ENCODE measurements at places on chromosomes 11 and 22.

DNA sequence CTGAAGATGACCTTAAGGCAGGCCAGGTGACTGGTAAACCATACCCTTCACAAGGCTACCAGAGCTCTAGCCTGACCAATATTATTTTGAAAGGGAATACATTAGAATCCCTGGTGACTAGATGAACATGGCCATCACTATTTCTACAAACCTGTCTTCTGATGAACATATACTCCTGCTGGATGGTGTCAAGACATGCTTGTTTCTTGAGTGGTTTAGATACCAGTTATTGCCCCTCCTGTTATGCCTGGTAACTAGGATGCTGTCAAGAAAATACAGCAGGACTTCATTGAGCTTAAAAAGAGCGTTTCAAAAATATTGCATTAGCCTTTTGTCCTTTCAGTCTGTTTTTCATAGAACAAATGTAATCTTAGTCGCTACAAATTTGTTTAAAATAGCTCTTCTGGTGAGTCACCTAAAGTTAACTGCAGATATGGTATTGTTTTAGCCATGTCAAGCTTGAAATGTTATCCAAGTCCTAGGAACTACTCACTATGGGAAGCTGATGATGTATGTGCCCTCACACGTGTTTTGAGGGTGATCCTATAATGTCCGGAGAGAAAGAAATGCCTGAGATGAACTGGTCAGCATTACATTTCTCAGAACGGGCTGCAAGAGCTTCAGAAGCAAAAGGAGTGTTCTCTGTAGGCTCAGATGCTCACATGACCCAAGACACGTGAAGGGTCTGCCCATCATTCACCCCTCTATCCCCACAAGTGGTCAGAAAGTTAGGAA lies 20.6 kb downstream of the ADM start:
- DNase-seq, result no peak

DNA sequence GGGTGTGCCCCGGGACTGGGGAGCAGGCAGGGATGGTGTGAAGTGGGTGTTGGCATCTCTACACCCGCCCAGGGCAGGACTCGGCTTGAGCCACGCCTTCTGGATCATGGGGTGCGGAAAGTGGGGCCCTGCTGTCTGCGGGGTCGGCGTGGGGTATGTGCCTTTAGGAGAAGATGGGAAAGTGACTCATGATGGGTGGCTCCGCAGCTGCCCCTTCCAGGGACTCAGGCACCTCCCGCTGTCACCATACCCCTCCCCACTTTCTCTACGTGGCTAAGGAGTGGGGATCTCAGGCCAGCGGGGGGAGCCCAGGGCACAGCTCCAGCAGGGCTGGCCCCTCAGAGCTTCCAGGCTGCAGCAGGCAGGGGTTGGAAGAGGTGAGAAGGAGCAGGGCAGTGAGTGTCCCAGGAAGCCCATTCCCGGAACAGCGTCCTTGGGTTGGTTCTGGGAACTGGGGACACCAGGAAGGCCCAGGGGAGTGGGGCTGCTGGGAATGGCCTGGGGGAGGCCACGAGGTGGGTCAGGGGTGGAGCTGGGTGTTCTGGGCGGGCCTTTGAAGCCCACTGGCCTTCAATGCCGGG lies 102.9 kb upstream of the FGF3 start:
- no peak for DNase-seq

GRCh38 chr22:38426628-38427027 lies 28.4 kb downstream of the KCNJ4 start:
- no peak for DNase-seq

- DNase-seq, result no peak
These were observed 44.6 kb downstream of the FZD4 start for GRCh38 chr11:86910592-86910991.

GRCh38 chr22:25420925-25421904 lies 143.3 kb upstream of the GRK3 start:
- no peak for DNase-seq

DNA sequence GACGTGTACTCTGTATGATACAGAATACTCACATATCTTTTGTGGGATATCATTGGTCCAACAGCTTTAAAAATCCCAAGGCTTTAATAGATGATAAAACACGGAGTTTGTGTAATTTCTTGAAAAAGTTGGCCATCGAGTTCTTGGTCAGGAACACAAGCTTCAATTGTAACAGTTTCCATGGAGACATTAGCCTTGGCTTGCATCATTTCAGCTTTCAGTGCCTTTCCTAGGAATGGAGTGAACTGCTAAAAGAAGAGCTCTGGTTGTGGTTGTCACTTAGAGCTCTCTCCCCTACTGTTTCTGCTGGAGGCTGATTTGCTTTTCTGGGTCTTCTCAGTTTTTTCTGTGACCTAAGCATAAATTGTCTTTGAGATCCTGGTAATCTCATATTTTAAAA lies 14.2 kb downstream of the BMAL1 start:
- DNase-seq, result no peak

- DNase-seq, result no peak
These were observed 27.0 kb downstream of the USH1C start for GRCh38 chr11:17517186-17517585.

- DNase-seq, result no peak
These were observed 58.6 kb downstream of the UVRAG start for GRCh38 chr11:75873417-75874221.

GRCh38 chr11:45641961-45642360 lies 23.5 kb downstream of the CHST1 start:
- DNase-seq, result no peak

GRCh38 chr22:27213294-27213693 lies 555.9 kb downstream of the MIAT start:
- no peak for DNase-seq

- no peak for DNase-seq
These were observed 145.7 kb upstream of the TRPC6 start for GRCh38 chr11:101729406-101730078.

DNA sequence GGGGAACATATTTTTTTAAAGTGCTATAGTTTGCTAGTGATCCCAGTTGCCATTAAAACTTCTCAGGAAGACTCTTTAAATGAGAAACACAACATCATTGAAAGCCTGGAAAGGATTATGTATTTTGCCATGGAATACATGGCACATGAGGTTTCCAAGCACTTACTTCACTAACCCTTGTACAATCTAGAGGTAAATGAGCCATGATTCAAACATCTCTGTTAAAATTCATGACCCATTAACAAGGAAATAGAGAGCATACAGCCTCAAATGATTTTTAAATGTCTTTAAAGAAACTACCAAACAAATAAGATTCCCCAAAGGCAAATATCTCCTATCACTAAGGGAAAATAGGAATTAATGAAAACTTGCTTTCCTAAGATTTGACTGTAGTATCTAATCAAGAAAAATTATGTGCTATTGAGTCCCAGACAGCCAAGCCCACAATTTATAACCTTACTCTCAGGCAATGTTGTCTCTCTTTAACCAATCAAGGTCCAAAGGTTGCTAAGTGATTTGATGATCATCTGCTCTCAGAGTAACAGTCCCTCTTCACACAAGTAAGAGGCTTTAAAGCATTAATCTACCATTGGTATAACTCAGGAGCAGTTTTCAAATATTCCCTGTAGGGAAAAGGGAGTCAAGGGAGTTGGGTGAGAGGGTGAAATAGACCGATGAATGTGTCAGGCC lies 92.0 kb upstream of the DDI1 start:
- DNase-seq, result no peak

DNA sequence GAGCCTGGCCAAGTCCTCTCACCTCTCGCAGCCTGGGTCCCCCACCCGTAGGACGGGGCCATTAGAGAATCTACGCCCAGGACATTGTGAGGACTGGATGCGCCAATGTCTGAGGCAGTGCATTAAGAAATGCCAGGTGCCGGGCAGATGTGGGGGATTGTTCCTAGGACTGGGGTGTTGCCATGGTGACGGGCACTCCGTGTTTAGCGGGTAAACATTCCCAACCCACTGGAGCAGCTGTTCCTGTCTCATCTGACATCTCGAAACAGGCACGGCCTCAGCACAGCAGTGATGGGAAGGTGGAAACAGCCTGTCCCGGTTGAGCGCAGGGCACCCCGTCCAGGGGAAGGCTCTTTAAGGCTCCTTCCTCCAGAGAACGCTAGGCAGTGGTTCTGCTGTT lies 99.6 kb upstream of the RTL6 start:
- no peak for DNase-seq

DNA sequence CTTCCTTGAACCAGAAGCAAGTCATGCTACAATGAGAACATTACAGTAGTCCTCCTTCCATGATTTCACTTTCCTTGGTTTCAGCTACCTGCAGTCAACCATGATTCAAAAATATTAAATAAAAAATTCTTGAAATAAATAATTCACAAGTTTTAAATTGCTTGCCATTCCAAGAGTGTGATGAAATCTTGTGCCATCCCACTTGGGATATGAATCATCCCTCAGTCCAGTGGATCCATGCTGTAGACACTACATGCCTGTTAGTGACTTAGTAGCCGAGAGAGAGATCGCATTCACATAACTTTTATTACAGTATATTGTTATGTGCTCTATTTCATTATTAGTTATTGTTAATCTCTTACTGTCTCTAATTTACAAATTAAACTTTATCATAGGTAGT lies 6.0 kb downstream of the HOATZ start:
- DNase-seq, result no peak

- DNase-seq, result no peak
These were observed 12.9 kb downstream of the DTX4 start for GRCh38 chr11:59184691-59185339.

- no peak for DNase-seq
These were observed 5.0 kb upstream of the MTNR1B start for GRCh38 chr11:92964471-92964870.
